ENCODE measurements at places on chromosomes 4 and X. TPM values are rescaled to one million over a fixed set of nuclear protein-coding genes. Genes with fewer than 3 reads are reported as not detected.

The SPP1 gene
- polyA plus RNA-seq: 368 TPM

The CCDC120 gene
- 6.9 TPM for polyA plus RNA-seq

The ZFYVE28 gene
- polyA plus RNA-seq: 5.5 TPM

The PAK3 gene
- polyA plus RNA-seq: 1.4 TPM

The TRIML2 gene
- not detected for polyA plus RNA-seq

The PCDH11X gene
- 0.25 TPM for polyA plus RNA-seq

The CT45A1 gene
- polyA plus RNA-seq: not detected

The AP1AR gene
- 3.4 TPM for polyA plus RNA-seq

The HTT gene
- 30.4 TPM for polyA plus RNA-seq

The PCYT1B gene
- 15.6 TPM for polyA plus RNA-seq

The UNC5C gene
- polyA plus RNA-seq: 3.7 TPM

The HMX1 gene
- not detected for polyA plus RNA-seq

The SGCB gene
- 60.0 TPM for polyA plus RNA-seq

The TMEM271 gene
- 2.1 TPM for polyA plus RNA-seq

The SLC26A1 gene
- polyA plus RNA-seq: not detected

The CCSER1 gene
- 0.48 TPM for polyA plus RNA-seq

The MAGEA11 gene
- not detected for polyA plus RNA-seq

The SLC10A6 gene
- not detected for polyA plus RNA-seq

The EDNRA gene
- 3.4 TPM for polyA plus RNA-seq

The PCDH18 gene
- 2.2 TPM for polyA plus RNA-seq

The FOXO4 gene
- polyA plus RNA-seq: 41.8 TPM

The NAP1L3 gene
- 19.1 TPM for polyA plus RNA-seq

The CRMP1 gene
- polyA plus RNA-seq: 599 TPM

The GUCY2F gene
- not detected for polyA plus RNA-seq

The CT45A8 gene
- not detected for polyA plus RNA-seq

The TCP11X2 gene
- 2.2 TPM for polyA plus RNA-seq

The SPANXA2 gene
- polyA plus RNA-seq: not detected

The TMEM175 gene
- 61.5 TPM for polyA plus RNA-seq

The EXOC1L gene
- not detected for polyA plus RNA-seq

The ARHGEF38 gene
- 0.12 TPM for polyA plus RNA-seq
